WTC11 (cell line): ENCODE measurements at places on chromosomes 3 and 15. TPM values are rescaled to one million over a fixed set of nuclear protein-coding genes. Genes with fewer than 3 reads are reported as not detected.

Gene SPG21
- total RNA-seq, result 69.9 to 84.0 TPM (median 79.9 TPM) in 3 replicates

DNA sequence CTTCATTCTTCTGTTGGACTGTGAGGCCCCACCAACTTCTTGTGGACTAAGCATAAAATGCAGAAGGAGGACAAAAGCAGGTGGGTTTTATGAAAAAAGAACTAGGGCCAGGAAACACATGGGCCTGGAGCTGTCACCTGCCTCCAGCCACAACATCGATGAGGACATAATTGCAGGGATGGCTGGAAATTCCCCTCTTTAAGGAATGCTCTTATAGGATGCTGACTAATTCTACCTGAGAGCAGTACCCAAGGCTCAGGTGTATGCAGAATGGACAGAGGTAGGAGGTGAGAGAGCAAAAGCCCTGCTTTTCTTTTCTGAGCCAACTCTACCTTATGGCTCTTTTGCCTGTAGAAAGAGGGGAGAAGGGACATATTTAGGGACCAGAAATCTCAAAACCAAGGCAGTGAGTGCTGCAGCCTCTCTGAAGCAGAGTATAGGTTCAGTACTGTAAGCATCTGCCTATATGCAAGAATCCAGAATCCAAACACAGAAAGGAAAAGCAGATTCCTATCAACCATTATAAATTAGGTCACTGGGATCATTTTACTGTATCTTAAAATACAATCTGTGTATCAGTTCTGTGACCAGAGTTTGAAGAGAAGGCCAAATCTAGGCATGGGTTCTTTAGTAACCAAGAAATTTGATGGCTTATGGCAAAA, 205.3 kb upstream of the WNT5A start:
- H3K4me3 ChIP-seq, result no peak overlapping the region
- H3K27ac ChIP-seq, result no peak overlapping the region
- H3K36me3 ChIP-seq, result no peaks in the 10 kb centered on the region; the same call in 1 of the 2 replicates
- H3K4me1 ChIP-seq, result peaks cover 68% of the 10 kb centered on the region
- peaks cover 3% of the 10 kb centered on the region; the same call in 1 of the 2 replicates for H3K27me3 ChIP-seq
- no peak for DNase-seq

GRCh38 chr15:76669521-76670207, 235.5 kb downstream of the SCAPER start:
- DNase-seq, result no peak
- H3K4me1 ChIP-seq, result peaks cover 14% of the 10 kb centered on the region
- no peaks in the 10 kb centered on the region for H3K27me3 ChIP-seq
- no peaks in the 10 kb centered on the region for H3K36me3 ChIP-seq

GRCh38 chr15:95556225-95556624, 774.3 kb upstream of the NR2F2 start:
- no peak overlapping the region for H3K4me3 ChIP-seq
- DNase-seq, result no peak
- no peak overlapping the region for H3K27ac ChIP-seq
- H3K36me3 ChIP-seq, result no peaks in the 10 kb centered on the region
- no peaks in the 10 kb centered on the region for H3K27me3 ChIP-seq

Gene AGBL1
- total RNA-seq, result 0.07 TPM in 1 of 3 replicates, not detected in the others

- no peaks in the 10 kb centered on the region for H3K36me3 ChIP-seq
- H3K27me3 ChIP-seq, result no peaks in the 10 kb centered on the region; the same call in 1 of the 2 replicates
- no peak for DNase-seq
- no peak overlapping the region for H3K4me3 ChIP-seq
- peak overlapping the region; percentile 69; the same call in 1 of the 2 replicates for H3K27ac ChIP-seq
- H3K4me1 ChIP-seq, result peaks cover 66% of the 10 kb centered on the region
Observed at GRCh38 chr3:191961529-191961928, 500.6 kb downstream of the PYDC2 start.

Gene HEXA
- total RNA-seq, result 48.1 to 50.2 TPM (median 49.7 TPM) in 3 replicates

DNA sequence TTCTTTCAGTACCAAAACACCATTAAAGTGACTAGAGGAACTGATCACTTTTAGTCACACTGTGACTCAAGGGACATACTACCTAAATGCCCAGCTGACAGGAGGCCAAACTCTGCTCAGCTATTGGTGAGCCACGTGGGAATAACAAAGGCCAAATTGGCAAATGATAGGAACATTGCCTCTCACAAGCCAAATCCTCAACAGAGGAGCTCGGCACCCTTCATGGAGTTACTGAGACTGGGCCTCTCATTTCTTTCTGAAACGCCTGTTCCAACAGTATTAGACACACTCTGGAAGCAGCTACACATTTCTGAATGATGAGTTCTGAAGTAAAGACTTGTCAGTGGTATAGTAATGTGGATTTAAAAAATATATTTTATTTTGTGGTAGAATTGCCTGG, 166.0 kb upstream of the COL8A1 start:
- no peak overlapping the region for H3K4me3 ChIP-seq
- H3K4me1 ChIP-seq, result no peaks in the 10 kb centered on the region
- H3K36me3 ChIP-seq, result peaks cover 6% of the 10 kb centered on the region
- H3K27ac ChIP-seq, result no peak overlapping the region
- no peaks in the 10 kb centered on the region for H3K27me3 ChIP-seq
- no peak for DNase-seq

Gene LZTFL1
- 9.1 to 9.6 TPM (median 9.6 TPM) in 3 replicates for total RNA-seq

DNA sequence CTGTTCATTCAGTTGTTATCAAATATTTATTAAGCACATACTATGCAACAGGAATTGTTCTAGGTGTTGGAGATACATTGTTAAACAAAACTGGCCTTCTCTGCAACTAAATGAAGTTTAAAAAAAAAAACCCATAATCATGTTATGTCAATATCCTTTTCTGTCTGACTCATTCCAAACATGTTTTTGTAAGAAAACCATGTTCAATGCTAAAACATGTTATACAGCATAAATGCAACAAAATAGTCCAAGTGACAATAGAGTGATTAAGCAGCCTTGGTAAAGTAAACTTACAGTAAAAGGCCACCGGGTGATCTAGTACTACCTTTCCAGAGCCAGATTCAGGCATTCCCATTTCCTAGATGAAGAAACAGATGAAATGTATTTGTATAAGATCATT, 278.0 kb upstream of the NECTIN3 start:
- H3K4me1 ChIP-seq, result peaks cover 7% of the 10 kb centered on the region; the same call in 1 of the 2 replicates
- peaks cover 2% of the 10 kb centered on the region for H3K36me3 ChIP-seq
- H3K27me3 ChIP-seq, result no peaks in the 10 kb centered on the region

- no peaks in the 10 kb centered on the region for H3K36me3 ChIP-seq
- no peak overlapping the region for H3K27ac ChIP-seq
- no peaks in the 10 kb centered on the region for H3K4me1 ChIP-seq
- no peaks in the 10 kb centered on the region for H3K27me3 ChIP-seq
- DNase-seq, result no peak
Observed at GRCh38 chr3:159323848-159324247, 522.0 kb downstream of the MFSD1 start.

DNA sequence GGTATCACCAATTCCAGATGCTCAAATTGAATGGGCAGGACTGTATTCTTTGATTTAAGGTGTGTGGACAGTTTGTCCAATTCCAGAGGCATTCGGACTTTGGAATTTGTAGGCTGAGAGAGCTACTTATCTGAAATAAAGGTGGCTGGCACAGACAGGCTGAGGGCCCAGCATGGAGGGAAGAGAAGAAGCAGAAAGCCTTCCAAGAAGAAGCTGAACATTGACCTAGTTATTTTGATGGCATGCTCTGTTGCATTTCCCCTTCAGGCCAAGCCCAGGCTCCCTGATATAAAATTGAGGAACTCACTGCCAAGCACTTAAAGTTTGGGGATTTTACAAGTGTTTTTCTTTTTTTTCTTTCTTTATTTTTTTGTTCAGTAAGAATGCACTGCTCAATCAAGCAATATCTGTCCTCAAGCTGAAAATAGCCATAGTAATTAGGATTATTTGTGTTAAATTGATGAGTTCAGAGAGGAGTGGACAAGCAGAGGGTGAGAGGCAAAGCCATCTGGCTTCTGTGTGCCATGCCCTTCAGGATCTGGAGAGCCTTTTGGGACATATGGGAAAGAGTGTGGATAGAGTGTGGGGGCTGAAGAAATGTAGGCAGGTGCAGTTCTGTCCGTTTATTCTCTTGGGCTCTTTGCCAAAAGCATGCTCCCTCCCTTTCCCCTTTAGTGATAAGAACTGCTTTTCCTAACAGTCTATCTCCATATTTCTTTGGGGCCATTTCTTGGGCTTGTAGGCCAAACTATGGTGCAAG, 148.9 kb downstream of the OXSM start:
- no peaks in the 10 kb centered on the region for H3K4me1 ChIP-seq
- H3K4me3 ChIP-seq, result no peak overlapping the region
- H3K36me3 ChIP-seq, result no peaks in the 10 kb centered on the region
- no peak overlapping the region for H3K27ac ChIP-seq

DNA sequence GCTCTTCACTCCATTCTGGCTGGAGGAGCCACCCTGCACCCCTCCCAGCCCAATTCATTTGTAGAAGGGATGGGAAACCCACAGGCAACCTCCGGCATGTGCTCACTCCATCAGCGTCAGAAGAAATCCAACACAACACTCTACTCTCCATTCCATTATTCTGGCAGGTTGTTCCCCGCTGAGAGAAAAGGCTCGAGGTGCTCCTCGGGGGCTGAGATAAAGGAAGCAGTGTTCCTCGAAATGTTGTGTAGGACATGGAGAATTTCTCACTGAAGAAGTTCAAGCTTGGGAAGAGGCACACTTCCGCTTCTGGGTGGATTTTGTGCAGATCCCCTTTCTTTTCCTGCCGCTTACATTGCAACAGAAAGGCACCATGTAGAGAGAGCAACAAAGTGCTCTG, 355.0 kb upstream of the CFAP20DC start:
- H3K4me3 ChIP-seq, result no peak overlapping the region
- H3K27me3 ChIP-seq, result no peaks in the 10 kb centered on the region; the same call in 1 of the 2 replicates
- DNase-seq, result no peak
- H3K27ac ChIP-seq, result no peak overlapping the region

Gene MEGF11
- total RNA-seq, result 2.7 to 3.3 TPM (median 2.7 TPM) in 3 replicates

Gene CD276
- total RNA-seq, result 146 to 153 TPM (median 150 TPM) in 3 replicates

- H3K27ac ChIP-seq, result no peak overlapping the region
- H3K27me3 ChIP-seq, result peaks cover 28% of the 10 kb centered on the region
- no peak for DNase-seq
- H3K4me1 ChIP-seq, result no peaks in the 10 kb centered on the region
- no peaks in the 10 kb centered on the region for H3K36me3 ChIP-seq
Observed at GRCh38 chr3:180594631-180595558, 7.1 kb upstream of the TTC14 start.

DNA sequence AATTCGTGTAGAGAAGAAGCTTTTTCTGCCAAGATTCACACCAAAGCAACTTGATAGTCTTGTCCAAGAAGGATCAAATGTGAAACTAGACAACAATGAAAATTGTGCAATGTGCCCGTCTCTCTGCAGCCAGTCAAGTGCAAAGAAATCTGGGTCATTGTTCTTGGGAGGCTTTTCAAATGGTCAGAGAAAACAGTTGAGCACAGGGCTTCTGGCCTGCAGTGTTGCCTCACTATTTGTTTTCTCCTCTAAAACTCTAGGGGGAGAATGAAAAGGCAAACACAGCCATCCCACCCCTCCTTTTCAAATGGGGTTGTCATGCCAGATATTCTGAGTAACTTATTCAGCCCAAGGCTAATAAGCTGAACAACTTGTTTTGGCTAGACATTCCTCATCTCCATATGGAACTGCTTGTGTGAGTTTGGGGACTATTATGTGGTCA, 417.6 kb upstream of the CDIN1 start:
- H3K4me1 ChIP-seq, result peaks cover 15% of the 10 kb centered on the region
- peaks cover 18% of the 10 kb centered on the region for H3K36me3 ChIP-seq
- no peak for DNase-seq
- no peak overlapping the region for H3K4me3 ChIP-seq

- no peak overlapping the region for H3K4me3 ChIP-seq
- no peak for DNase-seq
- peaks cover 19% of the 10 kb centered on the region for H3K4me1 ChIP-seq
Observed at GRCh38 chr3:154152741-154153140, 31.6 kb downstream of the ARHGEF26 start.

GRCh38 chr3:168459226-168459784, 363.6 kb upstream of the GOLIM4 start:
- no peak overlapping the region for H3K27ac ChIP-seq
- peaks cover 14% of the 10 kb centered on the region for H3K4me1 ChIP-seq
- peaks cover 14% of the 10 kb centered on the region for H3K36me3 ChIP-seq
- no peaks in the 10 kb centered on the region for H3K27me3 ChIP-seq

Gene MELTF
- 7.3 to 9.5 TPM (median 8.7 TPM) in 3 replicates for total RNA-seq

DNA sequence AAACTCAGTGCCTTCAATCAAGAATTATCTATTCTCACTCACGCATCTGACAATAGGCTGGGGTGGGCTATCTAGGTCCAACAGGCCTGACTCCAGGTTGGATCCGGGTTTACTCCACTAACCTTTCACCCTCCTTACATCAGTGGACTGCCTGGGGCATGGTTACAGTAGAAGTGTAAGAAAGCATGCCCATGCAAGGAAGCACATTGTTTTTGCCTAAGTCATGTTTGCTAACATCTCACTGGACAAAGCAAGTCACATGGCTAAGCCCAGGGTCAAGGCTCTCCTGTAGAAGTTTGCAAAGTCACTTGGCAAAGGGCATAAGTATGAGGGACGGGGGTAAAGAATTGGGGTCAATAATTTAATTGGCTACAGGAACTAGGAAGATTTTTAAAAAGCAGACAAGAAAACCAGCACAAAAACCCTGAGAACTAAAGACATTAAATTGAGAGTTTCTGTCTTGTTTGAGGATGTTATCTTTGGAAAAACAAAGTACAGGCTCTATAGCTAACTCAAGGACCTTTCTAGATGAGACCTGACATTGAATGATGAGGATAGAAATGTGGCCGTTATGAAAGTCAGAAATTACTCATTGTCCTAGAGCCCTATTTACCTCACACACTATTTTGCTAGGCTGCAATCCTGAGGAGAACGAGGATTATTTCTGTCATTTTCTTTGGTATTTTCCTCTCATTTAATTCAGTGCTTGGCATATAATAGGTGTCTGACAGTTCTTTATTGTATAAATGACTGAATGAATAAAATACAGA, 214.2 kb downstream of the IL20RB start:
- H3K4me1 ChIP-seq, result peaks cover 6% of the 10 kb centered on the region; the same call in 1 of the 2 replicates
- no peaks in the 10 kb centered on the region for H3K27me3 ChIP-seq
- no peak for DNase-seq

DNA sequence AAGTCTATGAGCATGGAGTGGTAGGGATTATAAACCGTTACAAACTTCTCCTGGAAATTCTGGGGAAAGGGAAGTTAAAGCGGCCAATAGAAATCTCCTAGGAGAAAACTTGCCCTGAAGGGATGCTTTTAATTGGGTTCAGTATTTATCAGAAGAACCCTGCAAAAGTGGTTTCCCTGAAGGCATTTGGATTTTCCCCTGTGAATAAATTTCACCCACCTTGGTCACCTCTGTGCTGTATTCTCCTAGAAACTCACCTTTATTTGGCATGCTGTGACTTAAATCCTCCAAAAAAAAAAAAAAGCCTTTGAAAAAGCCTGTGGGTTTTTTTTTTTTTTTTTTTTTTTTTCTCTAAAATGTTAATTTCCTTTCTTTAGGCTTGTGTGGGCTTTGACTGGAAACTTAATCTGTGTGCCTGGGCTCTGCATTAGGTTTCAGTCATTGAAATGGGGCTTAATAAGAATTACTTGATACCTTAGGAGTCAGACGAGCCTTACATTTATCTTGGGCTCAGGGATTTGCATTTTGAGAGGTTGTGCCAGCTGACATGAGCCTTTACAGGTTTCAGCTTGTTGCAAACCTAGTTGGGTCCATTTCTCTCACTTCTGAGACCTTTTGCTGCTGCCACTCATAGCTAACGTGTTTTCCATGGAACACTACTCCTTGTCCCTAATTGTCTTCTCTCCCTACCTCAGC, 22.0 kb downstream of the TGFBR2 start:
- H3K36me3 ChIP-seq, result peaks cover 26% of the 10 kb centered on the region
- no peak overlapping the region for H3K4me3 ChIP-seq
- H3K27me3 ChIP-seq, result no peaks in the 10 kb centered on the region
- peak overlapping the region; percentile 94 for H3K27ac ChIP-seq
- H3K4me1 ChIP-seq, result peaks cover 55% of the 10 kb centered on the region
- no peak for DNase-seq

Gene CPEB1
- total RNA-seq, result 2.5 to 3.9 TPM (median 3.2 TPM) in 3 replicates
